ENCODE measurements at places on chromosomes 13 and 19. TPM values are rescaled to one million over a fixed set of nuclear protein-coding genes. Genes with fewer than 3 reads are reported as not detected.

Gene C2CD4C
- 0.67 TPM for polyA plus RNA-seq

Gene MYADM
- polyA plus RNA-seq, result 12.1 TPM

Gene UBL5
- 778 TPM for polyA plus RNA-seq

Gene GARIN5B
- not detected for polyA plus RNA-seq

Gene PPM1N
- polyA plus RNA-seq, result 10.7 TPM

Gene GJA3
- 0.26 TPM for polyA plus RNA-seq

Gene CCL25
- polyA plus RNA-seq, result 0.51 TPM

Gene ANGPTL8
- polyA plus RNA-seq, result not detected

Gene KLC3
- polyA plus RNA-seq, result 0.07 TPM

DNA sequence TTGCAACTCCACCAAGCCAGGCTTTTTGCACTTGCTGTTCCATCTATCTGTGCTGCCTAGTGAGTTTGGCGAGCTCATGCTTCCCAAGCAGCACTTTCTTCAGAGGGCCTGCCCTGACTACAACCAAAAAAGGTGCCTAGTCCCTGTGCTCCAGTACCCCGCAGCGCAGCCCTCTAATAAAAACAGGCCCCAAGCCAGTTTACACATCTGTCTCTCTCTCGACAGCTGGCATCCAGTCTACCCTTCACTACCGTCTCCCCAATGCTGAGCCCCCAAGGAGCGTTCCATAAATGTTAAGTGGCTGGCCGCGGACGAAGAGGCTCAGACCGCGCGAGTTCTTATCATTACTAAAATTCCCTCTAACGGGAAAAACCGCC lies 512 bp downstream of the MED4 start:
- DNase-seq, result no peak

DNA sequence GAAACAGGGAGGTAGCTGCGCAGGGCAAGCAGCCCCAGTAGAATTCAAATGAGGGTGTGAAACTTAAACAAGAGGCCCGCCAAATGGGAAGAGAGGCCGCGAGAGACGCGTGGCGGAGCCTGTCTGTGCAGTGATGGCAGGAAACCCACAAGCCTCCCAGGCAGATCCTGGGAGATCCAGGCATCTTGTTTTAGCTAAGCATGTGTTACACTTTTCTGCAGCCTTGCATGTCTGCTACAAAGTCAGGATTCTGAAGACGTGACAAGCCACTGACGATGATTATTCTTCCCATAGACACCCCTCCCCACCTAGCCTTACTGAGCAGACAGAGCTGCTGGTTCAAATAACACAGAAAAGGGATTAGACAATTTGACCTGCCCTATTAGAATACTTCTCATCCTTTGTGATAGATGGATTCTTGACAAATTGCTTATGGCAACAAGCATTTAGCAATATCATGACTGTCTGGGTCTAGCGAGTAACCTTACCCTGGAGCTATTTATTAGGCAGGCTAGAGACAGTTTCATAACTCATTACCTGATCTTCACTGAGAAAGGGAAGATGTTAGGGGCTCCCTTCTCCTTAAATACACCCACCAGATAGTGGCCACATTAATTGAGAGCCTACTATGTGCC lies 185.2 kb upstream of the IRS2 start:
- no peak for DNase-seq

DNA sequence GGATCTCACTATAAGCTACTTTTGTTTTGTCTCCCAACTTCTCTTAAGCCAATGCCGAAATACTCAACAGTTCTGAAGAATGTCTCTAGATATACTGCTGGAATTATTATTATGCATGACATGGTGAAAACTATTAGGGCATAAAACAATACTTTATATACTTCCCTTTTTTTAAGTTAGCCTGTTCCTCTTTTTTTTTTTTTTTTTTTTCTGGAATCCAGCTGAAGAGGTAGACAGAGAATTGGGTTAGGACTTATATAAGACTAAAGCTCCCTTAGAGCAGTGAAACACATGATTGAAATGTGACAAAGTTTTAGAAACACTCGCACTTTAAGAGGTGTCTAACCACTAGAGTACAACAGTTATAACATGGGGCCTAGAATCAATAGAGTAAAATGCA lies 850.9 kb upstream of the PCDH9 start:
- DNase-seq, result no peak

DNA sequence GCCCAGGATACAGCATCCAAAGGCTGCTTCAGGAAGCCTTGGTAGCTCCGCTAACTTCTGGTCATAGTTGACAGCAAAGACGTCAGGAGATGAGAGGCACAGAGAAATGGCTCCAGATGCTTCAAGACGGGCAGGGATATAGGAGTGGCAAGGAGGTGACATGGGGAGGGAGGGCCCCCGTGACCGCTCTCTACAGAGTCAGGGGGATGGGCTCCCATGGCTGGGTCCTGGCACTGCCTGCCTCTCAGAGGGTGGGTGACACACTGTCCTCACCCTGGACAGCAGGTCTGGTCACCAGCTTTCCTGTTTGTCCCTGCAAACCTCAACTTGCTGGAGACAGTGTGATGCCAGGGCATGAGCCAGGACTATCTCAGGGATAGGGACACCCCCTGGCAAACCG lies 10.3 kb upstream of the ZNF14 start:
- no peak for DNase-seq

- peak; percentile 81 for DNase-seq
Observed at GRCh38 chr19:12665671-12666264, 774 bp downstream of the MAN2B1 start.

DNA sequence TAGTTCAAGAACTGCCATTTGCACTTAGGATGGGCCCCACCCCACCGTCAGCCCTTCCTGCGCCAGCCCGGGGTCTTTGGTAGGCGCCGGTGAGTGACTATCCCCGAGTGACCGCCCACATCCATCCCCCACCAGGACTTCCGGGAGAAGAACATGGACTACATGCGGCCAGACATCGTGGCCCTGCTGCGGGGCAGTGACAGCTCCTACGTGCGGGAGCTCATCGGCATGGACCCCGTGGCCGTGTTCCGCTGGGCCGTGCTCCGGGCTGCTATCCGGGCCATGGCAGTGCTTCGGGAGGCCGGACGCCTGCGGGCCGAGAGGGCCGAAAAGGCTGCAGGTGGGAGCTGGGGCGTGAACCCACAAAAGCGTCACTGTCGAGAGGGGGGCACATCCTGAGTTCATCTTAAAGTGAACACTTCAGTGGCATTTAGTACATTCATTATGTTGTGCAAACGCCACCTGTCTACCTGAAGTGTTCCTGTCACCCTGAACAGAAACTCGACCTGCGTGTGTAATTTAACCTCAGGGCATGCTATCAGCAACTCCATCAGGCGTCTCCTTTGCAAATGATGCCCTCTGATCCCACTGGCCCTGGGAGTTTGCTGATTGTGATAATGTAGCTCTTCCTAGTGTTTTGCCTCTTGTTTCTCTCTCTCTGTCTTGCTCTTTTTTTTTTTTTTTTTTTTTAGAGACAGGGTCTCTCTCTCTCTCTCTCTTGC lies 42.4 kb upstream of the USE1 start:
- DNase-seq, result no peak

DNA sequence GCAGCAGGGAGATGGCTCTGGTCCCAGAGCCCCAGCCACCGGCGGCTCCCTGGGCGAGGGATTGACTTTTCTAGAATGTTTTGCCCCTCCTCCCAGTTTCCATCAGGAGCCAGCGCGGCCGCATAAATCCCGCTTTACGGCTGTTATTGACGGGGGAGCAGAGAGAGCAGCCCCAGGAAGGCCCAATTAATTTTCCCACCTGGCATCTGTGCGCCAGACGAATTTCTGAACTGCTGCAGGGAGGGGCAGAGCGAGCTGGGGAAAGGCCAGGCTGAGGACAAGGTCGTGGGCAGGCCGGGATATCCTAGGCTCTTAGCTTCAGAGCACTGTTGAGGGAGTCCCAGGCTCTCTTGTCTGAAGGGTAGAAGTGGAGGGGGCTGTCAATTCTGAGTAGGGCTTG lies 24.7 kb downstream of the ZNRF4 start:
- no peak for DNase-seq

- DNase-seq, result no peak
Observed at GRCh38 chr19:8158411-8159074, 9.2 kb upstream of the FBN3 start.

DNA sequence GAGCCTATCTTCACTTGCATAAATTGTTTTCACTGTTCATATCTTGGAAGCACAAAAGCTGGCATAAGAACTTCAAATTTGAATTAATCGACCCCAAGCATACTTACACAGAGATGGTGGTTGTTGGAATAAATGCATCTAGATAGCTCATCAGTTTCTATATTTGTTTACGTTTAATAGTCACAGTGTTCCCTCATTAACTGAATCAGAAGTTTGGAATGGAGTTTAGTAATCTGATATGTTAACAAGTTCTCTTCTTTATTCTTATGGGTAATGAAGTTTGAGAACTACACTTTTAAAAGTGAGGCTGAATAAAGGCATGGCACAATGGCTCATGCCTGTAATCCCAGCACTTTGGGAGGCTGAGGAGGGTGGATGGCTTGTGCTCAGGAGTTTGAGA lies 886.7 kb upstream of the PCDH20 start:
- no peak for DNase-seq

DNA sequence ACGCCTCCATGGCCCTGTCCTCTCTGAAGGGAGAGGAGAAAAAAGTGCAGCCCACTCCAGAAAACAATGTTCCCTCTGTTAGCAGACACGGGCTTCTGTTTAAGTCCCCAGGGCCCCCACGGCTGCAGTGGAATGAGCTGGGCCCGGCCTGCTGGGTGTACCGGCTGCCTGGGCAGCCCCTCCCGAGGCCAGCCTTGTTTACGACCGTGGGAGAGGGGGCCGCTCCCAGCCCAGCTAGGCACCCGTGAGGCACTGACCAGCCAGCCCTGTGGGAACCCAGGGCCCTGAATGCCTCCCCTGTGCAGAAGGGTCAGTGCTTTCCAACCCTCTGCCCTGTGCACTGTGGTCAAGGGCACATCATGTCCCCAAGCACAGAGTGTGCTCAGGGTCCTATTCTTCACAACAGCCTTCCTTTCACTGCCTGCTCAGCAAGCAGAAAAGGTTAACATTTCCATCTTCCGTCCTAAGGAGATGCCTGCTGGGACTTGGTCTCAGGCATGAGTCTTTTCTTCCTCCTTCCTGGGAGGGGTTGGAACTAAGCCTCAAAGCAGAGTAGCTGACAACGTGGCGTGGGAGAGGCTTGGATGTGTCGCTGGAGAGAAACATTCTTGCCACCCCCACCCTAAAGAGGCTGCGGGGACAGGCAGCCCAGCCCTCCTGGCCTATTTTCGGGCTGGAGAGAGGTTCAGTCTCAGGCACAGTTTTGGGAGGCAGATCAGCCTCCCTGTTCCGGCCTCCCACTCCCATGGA lies 90.1 kb downstream of the RGCC start:
- DNase-seq, result peak; percentile 72

- DNase-seq, result no peak
Observed at GRCh38 chr13:37484056-37484455, 114.5 kb downstream of the POSTN start.

GRCh38 chr19:8655340-8655709 lies 24.9 kb downstream of the NFILZ start:
- DNase-seq, result no peak

- DNase-seq, result no peak
Observed at GRCh38 chr13:66200555-66200954, 1029.6 kb downstream of the PCDH9 start.

- no peak for DNase-seq
Observed at GRCh38 chr19:35404879-35405622, 34.2 kb downstream of the GPR42 start.

DNA sequence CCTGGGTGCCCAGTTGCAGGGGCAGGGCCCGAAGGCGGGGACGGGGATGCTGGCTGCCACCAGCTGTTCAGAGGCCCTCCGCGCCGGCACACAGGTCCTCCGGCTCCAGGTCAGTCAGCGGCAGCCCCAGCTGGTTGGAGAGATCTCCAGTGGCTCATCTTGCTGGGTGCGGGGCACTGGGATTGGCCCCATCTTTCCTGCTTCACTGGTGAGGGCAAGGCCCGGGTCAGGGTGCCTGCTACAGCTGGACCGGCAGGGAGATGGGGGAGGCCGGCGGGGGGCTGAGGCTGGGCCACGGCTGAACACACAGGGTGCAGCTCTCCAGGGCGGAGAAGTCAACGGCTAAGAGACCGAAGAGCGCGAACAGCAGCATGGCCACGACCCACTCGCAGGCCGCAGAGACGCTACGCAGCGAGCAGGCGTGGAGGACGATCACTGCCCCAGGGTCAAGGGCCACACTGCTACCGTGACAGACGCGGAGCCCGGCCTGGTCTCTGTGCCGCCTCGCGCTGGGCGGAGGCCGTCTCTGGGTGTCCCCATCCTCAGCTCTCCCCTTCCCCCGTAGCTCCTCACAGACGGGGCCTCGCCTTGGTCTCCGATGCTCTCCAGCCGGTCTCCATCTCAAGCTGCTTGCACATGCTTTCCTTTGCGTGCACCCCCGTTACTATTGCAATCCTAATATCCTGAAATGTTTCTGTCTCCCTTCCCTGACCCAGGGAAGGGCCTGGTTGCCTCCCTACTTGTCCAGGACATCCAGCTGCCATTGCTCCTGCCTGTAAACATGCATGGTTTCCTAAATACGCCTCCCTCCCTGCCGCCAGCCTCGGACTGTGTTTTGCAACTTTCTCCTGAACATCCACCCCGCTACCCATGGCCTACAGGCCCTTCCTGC lies 12.3 kb downstream of the TMEM150B start:
- no peak for DNase-seq

- no peak for DNase-seq
Observed at GRCh38 chr13:24741016-24741662, 22.8 kb upstream of the RNF17 start.

DNA sequence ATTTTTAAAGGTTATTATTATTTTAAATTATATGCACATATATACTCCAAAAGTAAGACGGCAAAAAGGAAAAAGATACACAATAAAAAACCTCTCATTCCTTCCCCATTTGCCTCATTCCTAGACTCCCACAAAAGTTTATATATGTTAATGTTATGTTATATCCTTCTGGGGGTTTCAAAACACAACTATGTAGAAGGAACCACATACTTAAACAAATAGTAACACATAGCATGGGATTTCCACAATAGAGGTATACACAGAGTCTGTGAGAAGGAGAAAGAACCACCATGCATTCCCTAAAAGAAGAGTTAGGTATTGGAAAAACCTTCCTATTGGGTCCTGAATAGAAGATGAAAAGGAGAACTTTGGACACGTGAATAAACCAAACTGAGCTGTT lies 9.1 kb downstream of the PDS5B start:
- DNase-seq, result no peak

GRCh38 chr13:71856548-71857043 lies 10.4 kb downstream of the DACH1 start:
- no peak for DNase-seq

DNA sequence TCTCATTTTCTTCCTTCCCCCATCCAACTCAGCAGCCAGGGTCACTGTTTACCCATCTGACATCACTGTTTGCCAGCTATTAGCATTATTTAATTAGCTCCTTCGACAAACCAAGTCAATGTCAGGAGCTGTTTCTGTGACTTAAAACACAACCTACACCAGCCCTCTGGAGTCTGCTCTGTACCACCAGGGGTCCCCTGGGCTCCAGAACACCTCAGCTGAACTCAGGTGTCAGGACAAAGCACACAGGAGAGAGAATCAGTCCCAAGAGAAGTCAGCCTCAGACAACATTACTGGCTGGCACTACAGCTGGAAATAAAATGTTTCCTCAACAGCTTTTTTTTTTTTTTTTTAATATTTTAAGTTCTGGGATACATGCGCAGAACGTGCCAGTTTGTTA lies 45.1 kb downstream of the DCLK1 start:
- DNase-seq, result no peak

- no peak for DNase-seq
Observed at GRCh38 chr13:37617173-37617572, 18.6 kb upstream of the POSTN start.
